Thymus (tissue), 14 donors: ENCODE measurements at places on chromosomes 13 and 19.

- no peak overlapping the region for H3K27ac ChIP-seq
- peaks cover 45% of the 10 kb centered on the region for H3K27me3 ChIP-seq
- no peak for DNase-seq
- no peak overlapping the region for H3K4me3 ChIP-seq
- peaks cover 9% of the 10 kb centered on the region for H3K4me1 ChIP-seq
Observed at GRCh38 chr19:2302319-2303210, 5.4 kb downstream of the LINGO3 start.

DNA sequence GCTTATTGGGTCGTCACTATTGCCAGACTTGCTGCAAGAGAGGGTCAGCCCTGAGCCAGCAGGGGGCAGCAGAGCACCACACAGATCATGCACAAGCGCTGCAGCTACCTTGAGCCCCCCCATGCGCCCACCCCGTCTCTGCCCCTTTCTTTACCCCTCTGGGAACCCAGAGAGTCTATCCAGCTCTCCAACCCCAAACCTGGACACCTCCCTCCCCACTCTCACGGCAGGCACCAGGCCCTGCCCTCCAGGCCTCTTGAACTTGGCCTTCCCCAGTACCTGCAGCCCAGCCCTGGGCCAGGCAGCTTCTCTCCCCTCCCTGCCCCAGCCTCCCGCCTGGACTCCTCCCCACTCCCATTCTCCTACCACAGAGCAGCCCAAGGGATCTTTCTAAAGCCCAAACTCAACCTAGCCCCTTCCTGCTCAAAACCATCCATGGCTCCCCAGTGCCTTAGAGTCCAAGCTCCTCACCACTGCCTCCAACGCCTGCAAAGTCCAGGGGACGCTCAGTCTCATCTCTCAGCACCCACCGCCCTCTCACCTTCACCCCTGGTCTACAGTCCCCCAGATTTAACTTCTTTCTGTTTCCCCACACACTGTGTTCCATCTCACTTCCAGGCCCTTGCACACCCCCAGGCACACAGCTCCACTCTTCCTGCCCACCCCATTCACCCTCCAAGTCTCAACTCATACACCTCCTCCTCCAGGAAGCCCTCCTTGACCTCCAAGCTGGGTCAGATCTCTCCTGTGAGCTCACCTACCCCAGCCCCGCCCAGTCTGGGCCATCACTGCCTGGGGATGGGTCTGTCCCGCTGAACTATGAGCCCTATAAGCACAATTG lies 9.4 kb upstream of the CEACAM16 start:
- H3K27ac ChIP-seq: no peak overlapping the region
- peaks cover 12% of the 10 kb centered on the region for H3K4me1 ChIP-seq
- peak; percentile 47 for DNase-seq
- no peak overlapping the region for H3K4me3 ChIP-seq

DNA sequence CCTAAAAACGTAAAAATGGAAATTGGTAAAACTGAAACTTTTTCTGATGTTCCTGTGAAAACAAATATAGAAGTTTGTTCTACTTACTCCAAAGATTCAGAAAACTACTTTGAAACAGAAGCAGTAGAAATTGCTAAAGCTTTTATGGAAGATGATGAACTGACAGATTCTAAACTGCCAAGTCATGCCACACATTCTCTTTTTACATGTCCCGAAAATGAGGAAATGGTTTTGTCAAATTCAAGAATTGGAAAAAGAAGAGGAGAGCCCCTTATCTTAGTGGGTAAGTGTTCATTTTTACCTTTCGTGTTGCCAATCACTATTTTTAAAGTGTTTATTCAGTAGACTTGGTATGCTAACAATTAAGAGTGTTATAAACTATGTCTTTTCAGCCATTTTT lies 25.6 kb downstream of the BRCA2 start:
- H3K27ac ChIP-seq: no peak overlapping the region
- DNase-seq: no peak
- H3K4me1 ChIP-seq: no peaks in the 10 kb centered on the region
- no peaks in the 10 kb centered on the region for H3K27me3 ChIP-seq
- no peak overlapping the region for H3K4me3 ChIP-seq

DNA sequence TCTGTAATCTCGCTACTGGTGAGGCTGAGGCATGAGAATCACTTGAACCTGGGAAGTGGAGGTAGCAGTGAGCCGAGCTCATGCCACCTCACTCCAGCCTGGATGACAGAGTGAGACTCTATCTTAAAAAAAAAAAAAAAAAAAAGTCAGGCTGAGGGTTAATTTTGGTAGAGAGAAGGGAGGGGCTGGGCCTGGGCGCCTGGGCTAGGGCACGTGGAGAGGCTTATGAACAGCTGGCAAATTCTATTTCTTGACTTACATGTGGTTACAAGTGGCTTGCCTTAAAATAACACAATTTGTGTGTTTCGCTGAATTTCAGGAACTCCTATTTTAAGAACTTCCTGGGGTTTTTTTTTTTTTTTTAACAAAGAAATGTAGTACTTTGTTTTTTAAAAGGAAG lies 47.6 kb upstream of the MAP3K10 start:
- no peak overlapping the region for H3K27ac ChIP-seq
- H3K4me3 ChIP-seq: no peak overlapping the region
- H3K36me3 ChIP-seq: no peaks in the 10 kb centered on the region
- peaks cover 3% of the 10 kb centered on the region for H3K27me3 ChIP-seq

- DNase-seq: no peak
- H3K4me3 ChIP-seq: no peak overlapping the region
- H3K27me3 ChIP-seq: no peaks in the 10 kb centered on the region
- peaks cover 5% of the 10 kb centered on the region for H3K36me3 ChIP-seq
- no peaks in the 10 kb centered on the region for H3K4me1 ChIP-seq
Observed at GRCh38 chr13:31261241-31261640, 61.5 kb downstream of the B3GLCT start.

DNA sequence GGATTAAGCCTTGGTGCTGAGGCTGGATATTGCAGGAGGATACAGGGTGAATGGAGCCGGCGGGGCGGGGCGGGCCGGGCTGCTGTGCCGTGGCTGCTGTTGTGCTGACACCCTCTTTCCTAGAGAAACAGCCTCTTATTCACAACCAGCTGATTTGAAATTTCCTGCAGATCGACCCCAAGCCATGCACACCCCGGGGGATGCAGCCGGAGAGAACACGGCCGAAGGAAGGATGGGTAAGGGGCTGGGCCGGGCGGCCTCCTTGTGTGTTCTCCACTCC lies 11.1 kb downstream of the DAZAP1 start:
- no peaks in the 10 kb centered on the region for H3K27me3 ChIP-seq
- H3K27ac ChIP-seq: no peak overlapping the region
- no peak for DNase-seq
- peaks cover 80% of the 10 kb centered on the region for H3K36me3 ChIP-seq
- no peak overlapping the region for H3K4me3 ChIP-seq

GRCh38 chr19:35557539-35558399 lies 5.7 kb downstream of the ATP4A start:
- H3K36me3 ChIP-seq: no peaks in the 10 kb centered on the region
- peaks cover 60% of the 10 kb centered on the region for H3K27me3 ChIP-seq
- no peak for DNase-seq
- peak overlapping the region; percentile 19 for H3K4me3 ChIP-seq
- no peak overlapping the region for H3K27ac ChIP-seq
- H3K4me1 ChIP-seq: peaks cover 7% of the 10 kb centered on the region

GRCh38 chr13:90362707-90363106 lies 984.8 kb upstream of the MIR17HG start:
- H3K27ac ChIP-seq: no peak overlapping the region
- DNase-seq: no peak
- no peaks in the 10 kb centered on the region for H3K4me1 ChIP-seq
- no peaks in the 10 kb centered on the region for H3K27me3 ChIP-seq

- no peak overlapping the region for H3K4me3 ChIP-seq
- no peak overlapping the region for H3K27ac ChIP-seq
- H3K27me3 ChIP-seq: no peaks in the 10 kb centered on the region
- no peaks in the 10 kb centered on the region for H3K36me3 ChIP-seq
- no peak for DNase-seq
- H3K4me1 ChIP-seq: no peaks in the 10 kb centered on the region
Observed at GRCh38 chr13:65460136-65460535, 1770.0 kb downstream of the PCDH9 start.

DNA sequence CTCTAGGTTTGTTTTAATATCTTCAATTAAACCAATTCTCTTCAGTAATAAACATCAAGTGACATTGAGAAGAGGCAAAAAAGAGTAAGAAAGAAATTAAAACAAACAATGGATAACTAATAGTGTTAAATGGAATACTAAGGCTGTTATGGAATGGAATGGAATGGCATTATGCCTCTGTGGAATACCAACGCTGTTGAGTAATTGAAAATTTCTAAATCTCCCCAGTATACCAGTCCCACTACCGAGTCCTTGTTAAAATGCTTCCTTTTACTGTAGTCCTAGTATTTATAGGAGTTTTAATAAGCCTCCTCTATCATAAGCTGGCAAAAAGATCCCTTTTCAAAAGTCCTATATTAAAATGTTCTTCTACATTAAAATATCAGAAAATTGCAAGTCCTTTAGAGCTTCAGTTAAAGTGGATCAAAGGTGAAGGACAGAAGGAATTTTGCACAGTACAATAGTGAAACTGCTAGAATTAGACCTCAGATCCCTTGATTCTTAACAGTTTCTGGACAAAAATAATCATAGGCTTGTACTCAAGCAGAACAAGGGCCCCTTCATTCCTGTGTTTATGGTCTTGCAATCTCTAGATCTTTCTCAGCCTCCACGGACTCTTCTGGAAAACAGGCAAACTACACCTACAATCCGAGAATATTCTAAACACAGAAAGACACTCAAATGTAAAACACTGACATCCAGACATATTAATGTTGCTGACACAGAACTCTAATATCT lies 128.2 kb downstream of the PCDH9 start:
- no peak for DNase-seq
- H3K4me3 ChIP-seq: no peak overlapping the region
- no peak overlapping the region for H3K27ac ChIP-seq
- no peaks in the 10 kb centered on the region for H3K27me3 ChIP-seq
- H3K36me3 ChIP-seq: no peaks in the 10 kb centered on the region

- peaks cover 3% of the 10 kb centered on the region for H3K27me3 ChIP-seq
- no peak overlapping the region for H3K4me3 ChIP-seq
- no peaks in the 10 kb centered on the region for H3K36me3 ChIP-seq
- no peak for DNase-seq
Observed at GRCh38 chr19:39544911-39545310, 5.0 kb upstream of the EID2 start.

- peaks cover 18% of the 10 kb centered on the region for H3K4me1 ChIP-seq
- no peak overlapping the region for H3K27ac ChIP-seq
- peaks cover 3% of the 10 kb centered on the region for H3K36me3 ChIP-seq
- peak overlapping the region; percentile 78 for H3K4me3 ChIP-seq
- peak; percentile 74 for DNase-seq
- H3K27me3 ChIP-seq: no peaks in the 10 kb centered on the region
Observed at GRCh38 chr19:3184847-3185460, 776 bp upstream of the NCLN start.

DNA sequence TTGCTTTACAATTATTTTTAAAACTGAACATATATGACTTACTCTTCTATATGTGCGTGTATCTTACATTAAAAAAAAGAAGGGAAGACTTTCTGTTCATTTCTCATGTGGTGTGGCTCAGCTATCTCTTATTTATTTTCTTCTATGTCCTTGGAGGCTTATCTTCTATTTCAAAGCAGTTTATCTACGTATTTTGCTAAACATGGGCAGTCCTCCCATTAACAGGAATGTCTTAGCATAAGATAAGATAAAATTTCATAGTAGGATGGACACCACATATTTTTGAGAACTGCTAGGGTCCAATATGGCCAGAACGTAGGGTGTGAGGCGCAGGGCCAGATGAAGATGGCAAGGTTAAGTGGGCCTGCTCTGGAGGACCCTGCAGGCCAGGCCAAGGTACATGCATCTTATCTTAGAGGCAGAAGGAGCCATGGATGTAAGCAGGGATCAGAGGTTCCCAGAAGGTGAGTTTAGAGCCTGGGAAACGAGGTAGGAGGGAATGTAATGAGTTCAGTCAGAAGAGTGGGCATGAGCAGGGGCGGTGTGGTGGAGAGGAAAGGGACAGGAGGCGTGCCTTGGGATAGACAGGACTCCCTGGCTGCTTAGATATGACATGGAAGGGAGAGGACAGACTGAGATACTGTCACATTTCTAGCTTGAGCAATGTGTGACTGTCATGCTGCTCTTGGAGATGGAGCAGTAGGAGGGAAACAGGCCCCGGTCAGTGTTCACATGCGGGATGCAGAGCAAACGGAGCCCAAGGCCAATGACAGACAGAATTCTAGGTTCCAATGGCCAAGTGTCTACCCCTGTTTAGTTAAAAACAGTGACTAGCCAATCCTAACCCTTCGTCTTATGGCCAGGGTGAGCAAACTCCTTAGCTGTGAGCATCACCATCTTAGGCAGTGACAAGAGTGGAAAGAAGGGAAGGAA lies 68.6 kb upstream of the MEDAG start:
- no peaks in the 10 kb centered on the region for H3K27me3 ChIP-seq
- H3K27ac ChIP-seq: no peak overlapping the region
- no peak for DNase-seq
- no peak overlapping the region for H3K4me3 ChIP-seq
- no peaks in the 10 kb centered on the region for H3K4me1 ChIP-seq

GRCh38 chr13:23701636-23702035 lies 131.4 kb downstream of the TNFRSF19 start:
- H3K27ac ChIP-seq: no peak overlapping the region
- H3K27me3 ChIP-seq: no peaks in the 10 kb centered on the region
- H3K4me1 ChIP-seq: no peaks in the 10 kb centered on the region
- no peaks in the 10 kb centered on the region for H3K36me3 ChIP-seq
- no peak overlapping the region for H3K4me3 ChIP-seq

DNA sequence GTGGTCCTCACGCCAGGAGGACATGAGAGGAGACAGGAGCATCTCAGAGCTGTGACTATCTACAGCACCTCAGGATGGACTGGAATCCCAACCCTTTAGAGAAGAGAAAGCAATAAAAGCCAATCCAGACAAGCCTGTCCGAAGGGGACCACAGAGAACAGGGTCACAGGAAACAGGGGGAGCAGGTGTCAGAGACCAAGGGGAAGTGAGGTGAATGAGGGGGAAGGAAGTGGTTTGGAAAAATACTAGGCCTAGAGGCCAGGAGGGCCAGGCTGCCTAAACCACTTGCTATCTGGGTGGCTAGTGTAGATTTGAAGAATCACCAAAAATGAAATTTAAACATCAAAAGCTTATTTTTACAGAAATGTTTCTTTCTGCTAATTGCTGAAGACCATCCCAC lies 16.2 kb downstream of the TMTC4 start:
- no peak overlapping the region for H3K4me3 ChIP-seq
- no peak for DNase-seq
- no peak overlapping the region for H3K27ac ChIP-seq
- peaks cover 17% of the 10 kb centered on the region for H3K36me3 ChIP-seq

- H3K4me3 ChIP-seq: peak within 1 kb of the TSS; percentile 13
- peaks cover 2% of the 10 kb centered on the region for H3K4me1 ChIP-seq
- no peak for DNase-seq
- H3K27ac ChIP-seq: no peak within 1 kb of the TSS
Observed at GRCh38 chr19:1512671-1513498, at the start of gene ADAMTSL5. Gene ADAMTSL5 (minus strand): TSS chr19:1513019. CDS start chr19:1510943, 2,076 bp downstream.

DNA sequence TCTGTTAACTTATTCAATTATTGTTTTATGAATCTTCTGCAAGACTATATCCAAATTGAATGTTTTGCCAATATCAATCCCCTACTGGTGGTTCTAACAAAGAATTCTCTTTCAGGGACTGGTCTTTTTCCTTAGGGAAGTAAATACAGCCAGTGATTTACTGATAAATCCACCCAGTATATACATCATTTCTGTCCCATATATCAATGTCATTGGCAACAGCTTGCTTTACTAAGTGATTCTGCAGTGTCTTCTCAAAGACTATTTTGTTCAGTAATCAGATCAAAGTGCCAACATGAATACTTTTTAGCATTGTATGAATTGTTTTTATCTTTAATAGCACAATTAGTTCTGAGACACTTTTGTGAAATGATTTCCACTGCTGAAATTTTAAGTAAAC lies 114.0 kb upstream of the OBI1 start:
- H3K27ac ChIP-seq: no peak overlapping the region
- no peak overlapping the region for H3K4me3 ChIP-seq
- no peaks in the 10 kb centered on the region for H3K4me1 ChIP-seq

GRCh38 chr13:44504116-44504515 lies 72.0 kb downstream of the TSC22D1 start:
- no peak overlapping the region for H3K27ac ChIP-seq
- DNase-seq: no peak
- H3K27me3 ChIP-seq: no peaks in the 10 kb centered on the region
- no peaks in the 10 kb centered on the region for H3K36me3 ChIP-seq
